ENCODE measurements at places on chromosomes 6 and 20.
A peak's percentile ranks its signal among the peaks of the same experiment; 100 is the strongest.

DNA sequence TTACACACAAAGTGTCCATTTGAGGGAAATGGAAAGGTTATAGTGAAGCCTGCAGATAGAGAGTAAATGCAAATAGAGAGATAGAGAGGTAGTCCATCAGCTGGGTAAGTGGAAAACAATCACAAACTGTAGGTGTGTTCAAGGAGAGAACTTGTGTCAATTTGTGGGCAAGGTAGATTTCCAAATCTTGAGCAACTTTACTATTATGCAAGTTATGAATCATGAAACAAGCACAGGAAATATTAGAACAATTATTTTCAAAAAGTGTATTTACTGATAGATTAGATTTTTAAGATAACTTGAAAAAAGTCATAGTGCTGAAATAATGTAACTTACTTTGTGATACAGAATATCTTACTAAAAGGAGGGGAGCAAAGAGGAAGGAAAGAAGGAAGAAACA lies 792.9 kb downstream of the EYS start:
- no peak for DNase-seq

- no peak for DNase-seq
Observed at GRCh38 chr6:136860043-136860442, 37.7 kb downstream of the PEX7 start.

DNA sequence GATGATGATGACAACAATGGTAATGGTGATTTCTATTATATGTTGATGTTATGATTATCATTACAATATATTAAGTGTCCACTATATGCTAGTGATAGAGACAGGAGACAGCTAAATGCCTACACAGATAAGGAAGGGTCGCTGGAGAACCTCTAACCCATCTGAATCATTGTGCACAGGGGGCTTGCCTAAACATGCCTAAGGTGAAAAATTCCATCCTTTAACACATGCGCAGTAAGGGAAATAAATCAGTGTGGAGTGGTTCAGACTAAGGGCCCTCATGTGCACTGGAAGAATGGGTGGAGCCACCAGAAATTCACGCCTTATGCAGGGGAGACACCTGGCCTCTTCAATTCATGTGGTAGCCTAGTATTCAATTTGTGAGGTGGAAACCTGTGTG lies 120.4 kb downstream of the TPBG start:
- DNase-seq: no peak

DNA sequence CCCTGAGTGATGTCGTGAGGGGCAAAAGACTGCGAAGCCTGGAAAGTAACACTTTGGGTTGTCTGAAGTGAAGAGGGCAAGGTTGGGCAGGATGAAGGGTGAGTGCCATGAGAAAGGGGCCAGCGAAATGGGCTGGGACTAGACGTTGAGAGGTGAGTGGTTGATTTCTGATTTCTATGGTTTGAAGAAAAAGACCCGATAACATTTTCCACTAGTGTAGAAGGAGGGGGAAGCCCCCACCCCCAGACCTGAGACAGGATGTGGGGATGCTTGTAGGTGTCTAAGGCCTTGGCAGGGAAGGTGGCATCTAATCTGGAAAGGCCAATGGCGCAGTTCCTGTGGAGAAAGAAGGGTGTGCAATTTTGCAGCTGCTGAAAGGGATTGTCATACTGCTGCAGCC lies 25.3 kb upstream of the KIF3B start:
- no peak for DNase-seq

DNA sequence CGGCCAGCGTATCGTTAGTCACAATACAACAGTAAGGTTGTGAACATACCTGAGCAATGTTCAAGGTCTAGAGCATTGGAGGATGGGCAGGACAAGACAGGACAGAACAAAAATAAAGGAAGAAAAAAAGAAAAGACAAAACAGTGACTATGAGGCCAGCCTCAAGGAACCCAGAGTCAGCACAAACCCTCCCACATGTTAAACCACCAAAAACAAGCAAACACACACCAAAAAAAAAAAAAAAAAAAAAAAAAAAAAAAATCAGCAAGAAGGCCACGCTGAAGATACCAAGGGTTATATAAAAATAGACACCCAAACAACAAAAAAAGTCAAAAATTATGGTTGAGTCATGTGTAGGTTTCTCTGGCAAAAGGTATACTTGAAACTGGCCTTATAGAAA lies 12.8 kb downstream of the MED23 start:
- DNase-seq: no peak

DNA sequence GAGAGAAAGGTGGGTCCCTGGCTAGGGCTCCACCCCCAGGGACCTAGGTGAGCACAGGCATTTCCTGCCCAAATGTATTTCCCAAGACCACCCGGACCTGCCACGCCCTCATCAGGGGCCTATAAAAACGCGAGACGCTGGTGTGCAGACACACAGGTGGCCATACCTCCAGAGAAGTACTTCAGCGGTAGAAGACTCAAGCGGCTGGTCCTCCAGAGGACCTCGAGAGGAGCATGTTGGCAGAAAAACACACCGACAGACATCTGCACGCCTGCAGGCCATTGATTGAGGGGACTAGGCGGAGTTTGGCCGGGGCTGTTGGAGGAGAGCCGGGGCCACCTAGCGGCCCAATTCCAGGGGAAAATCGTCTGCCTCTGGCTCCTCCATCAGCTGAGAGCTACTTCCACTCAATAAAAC lies 695.8 kb upstream of the MMS22L start:
- peak; percentile 54 for DNase-seq

DNA sequence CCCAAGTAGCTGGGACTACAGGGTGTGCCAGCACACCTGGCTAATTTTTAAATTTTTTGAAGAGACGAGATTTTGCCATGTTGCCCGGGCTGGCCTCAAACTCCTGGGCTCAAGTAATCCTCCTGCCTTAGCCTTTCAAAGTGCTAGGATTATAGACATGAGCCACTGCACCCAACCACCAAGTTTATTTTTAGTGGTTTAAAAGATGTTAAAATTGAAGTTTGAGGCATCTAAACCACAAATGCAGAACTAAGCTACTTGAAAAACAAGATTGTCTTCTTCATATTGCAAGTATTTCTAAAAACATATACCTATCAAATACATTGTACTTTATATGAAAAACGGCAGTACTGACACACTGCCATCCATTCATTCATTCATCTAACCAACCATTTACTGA lies 31.6 kb downstream of the WASF1 start:
- DNase-seq: no peak

GRCh38 chr6:148952147-148953035 lies 205.6 kb downstream of the UST start:
- DNase-seq: no peak

DNA sequence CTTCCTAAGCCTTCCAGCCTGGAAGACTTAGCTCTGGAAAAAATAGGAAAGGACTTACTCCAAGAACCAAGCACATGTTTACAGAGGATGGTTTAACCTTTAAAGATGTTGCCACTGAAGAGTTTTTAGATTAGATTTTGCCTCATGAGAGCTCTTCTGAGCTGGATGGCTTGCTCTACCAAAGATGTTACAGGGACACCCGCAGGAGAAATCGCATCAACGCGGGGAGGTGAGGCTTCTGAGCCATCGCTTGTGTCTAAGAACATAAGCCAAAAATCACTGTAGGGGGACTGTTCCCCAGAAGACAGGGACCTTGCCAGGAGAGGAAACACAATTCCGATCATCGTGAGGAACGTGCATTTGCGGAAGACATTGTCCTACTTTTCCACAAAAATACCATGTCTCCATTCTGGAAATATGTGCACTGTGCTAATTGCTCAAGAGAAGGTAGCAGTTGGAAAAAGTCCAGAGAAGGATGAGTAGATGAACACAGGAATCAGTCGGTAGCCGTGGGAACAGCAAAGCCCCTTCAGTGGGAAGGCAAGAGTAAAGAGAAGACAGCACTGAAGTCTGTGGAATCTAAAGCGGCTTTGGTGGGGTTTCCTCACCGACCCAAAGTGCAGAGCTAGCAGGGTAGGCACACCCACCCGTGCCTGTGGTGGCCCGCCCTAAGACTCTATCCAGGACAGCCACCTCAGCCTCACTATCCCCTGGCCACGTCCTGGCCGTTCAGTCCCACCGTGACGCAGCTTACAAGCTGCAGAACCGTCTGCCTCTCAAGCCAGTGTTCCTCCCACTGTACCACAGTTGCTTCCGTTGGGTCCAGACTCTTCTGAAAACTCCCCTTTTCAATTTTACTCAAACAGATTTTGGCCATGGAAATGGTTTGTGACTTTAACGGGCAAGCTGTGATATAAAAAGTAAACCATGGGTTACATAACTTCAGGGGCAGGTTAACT lies 334.8 kb downstream of the NRN1 start:
- DNase-seq: no peak

GRCh38 chr6:41584668-41585205 lies 38.6 kb downstream of the FOXP4 start:
- no peak for DNase-seq

DNA sequence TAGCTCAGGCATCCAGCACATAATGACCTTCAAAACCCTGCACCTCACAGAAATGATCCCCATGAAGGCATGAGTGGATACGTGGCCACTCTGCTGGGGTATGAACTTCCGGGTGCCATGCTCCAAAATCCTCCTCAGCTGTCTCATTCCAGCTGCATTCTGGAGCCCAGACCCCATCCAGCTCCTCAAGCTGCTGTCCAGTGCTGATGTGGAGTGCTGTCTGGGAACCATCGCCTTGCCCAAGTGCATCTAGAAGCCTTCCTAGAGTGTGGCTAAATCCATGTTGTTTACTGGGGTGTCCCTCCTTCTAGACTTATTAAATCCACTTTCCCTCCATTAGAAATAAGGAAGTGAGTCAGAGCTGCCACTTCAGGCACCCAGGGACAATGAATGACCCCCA lies 130.8 kb upstream of the PTPRT start:
- DNase-seq: no peak

DNA sequence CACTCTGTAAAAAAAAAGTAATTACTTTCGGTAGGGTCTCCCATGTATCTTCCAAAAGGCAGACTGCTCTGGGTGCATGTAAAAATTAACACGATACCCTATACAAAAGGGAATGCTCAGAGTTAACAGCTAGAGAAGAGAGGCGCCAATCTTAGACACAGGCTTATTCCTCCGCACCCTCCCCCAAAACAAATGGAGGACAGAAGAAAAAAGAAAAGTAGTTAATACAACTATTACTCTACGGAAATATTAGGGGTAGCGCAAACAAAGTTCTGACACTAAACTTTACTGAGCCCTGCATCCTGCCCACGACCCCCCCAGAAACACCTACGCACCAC lies 331 bp upstream of the UFL1 start:
- no peak for DNase-seq

- no peak for DNase-seq
Observed at GRCh38 chr6:133814238-133814637, 74.7 kb upstream of the TCF21 start.

GRCh38 chr6:31763619-31763940 lies 1.1 kb downstream of the SAPCD1 start:
- no peak for DNase-seq

- no peak for DNase-seq
Observed at GRCh38 chr20:53642196-53643030, 48.8 kb upstream of the ZNF217 start.

GRCh38 chr6:132872923-132873322 lies 58.6 kb downstream of the RPS12 start:
- no peak for DNase-seq

DNA sequence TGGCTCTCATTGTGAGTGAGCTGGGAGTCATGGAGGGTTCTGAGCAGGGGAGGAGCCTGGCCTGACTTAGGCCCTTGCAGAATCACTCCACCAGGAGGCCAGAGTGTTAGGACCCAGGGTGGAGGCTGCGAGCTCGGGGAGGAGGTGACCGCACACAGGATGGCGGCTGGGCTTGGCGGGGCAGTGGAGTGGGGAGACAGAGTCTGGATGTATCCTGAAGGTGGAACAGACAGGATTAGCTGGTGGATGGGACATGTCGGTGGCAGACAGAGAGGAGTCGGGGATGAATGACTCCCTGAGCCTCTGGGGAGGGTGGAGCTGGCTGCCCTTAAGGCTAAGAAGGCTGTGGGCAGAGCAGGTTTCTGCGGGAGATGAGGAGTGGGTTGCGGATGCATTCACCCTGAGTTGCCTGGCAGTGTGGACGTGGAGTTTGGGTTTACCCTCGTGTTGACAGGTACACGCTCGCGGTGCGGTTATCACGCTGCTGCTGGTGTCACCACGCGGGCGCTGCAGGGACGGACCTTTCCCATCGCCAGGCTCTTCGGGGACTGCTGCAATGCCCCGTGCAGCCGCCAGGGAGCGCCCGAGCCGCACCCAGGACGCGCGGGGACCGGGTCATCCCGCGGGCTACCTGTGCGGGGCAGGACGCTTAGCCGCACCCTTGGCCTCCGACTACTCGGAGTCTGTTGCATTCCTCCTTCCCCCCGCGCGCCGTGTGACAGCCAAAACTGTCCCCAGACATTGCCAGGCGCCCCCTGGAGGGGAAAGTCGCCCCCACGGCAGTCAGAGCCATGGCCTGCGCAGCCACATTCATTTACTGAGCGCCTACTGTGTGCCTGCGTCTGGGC lies 43.0 kb upstream of the PTGIS start:
- DNase-seq: peak; percentile 88

GRCh38 chr6:39887692-39888450 lies 46.4 kb downstream of the MOCS1 start:
- DNase-seq: peak; percentile 80

DNA sequence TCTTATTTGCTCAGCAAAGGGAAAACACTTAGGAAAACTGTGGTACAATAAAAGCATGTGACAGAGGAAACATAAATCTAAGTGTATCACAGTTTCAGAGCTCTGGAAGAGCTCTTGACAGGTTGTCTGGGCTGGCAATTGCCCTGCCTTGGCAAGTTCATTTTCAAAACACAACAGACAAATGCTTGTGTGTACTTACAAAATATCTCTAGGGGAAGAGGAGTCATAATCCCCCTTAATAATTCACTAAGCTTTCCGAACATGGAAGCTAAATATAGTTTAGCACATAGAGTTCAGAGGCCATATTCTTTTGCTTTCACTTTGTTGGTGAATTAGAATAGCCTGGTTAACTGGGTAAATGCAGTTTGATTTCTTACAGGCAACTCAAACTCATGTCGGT lies 211.6 kb upstream of the THEMIS start:
- DNase-seq: no peak

DNA sequence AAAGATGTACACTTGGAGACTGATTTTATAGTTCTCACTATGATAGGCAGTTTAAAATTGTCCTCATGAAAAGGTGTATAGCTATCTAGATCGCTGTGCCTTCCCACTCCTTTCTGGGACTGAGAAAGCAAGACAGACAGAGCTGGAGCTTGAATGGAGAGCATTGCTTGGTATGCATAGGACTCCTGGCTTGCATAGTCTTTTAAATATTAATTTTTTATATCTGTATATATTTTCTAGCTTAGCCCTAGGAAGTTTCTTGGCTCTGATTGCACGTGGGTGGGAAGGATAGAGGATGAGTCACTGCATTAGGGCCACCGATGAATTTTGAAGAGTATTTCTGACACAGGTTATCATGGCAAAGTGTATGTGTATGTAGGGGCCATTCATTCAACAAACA lies 150.0 kb upstream of the SPACA1 start:
- no peak for DNase-seq

Measured in testis (tissue), 5 donors.